ENCODE measurements at places on chromosomes 2 and 18. TPM values are rescaled to one million over a fixed set of nuclear protein-coding genes. Genes with fewer than 3 reads are reported as not detected.
A peak's percentile ranks its signal among the peaks of the same experiment; 100 is the strongest.

DNA sequence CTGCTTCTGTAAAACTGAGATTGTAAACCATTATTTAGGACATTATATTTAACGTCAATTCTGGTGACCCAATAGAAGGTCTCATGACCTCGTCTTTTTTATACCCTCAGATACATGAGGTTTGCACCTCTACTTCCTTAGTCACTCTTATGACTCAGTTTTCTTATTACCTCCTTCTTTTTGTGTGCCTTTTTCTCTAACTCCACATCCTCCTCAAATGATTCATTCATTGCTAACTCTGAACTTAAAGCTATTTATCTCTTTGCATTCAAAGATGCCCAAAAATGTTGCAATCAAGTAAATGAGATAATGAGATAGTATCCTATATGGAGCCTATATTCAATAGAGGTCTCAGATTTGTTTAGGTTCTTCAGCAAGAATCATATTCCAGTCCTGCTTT lies 121.0 kb upstream of the KYNU start:
- no peak for DNase-seq

GRCh38 chr2:162063899-162064298 lies 10.1 kb downstream of the DPP4 start:
- DNase-seq = no peak

- no peak for DNase-seq
These were observed 44.8 kb downstream of the KCMF1 start for GRCh38 chr2:85015653-85016360.

GRCh38 chr18:63617049-63617914 lies 26.8 kb downstream of the SERPINB4 start:
- DNase-seq = no peak

GRCh38 chr2:219086196-219086595 lies 25.5 kb upstream of the IHH start:
- DNase-seq = no peak

WNT10A gene
- 0.17 TPM for polyA plus RNA-seq

- no peak for DNase-seq
These were observed 73.8 kb downstream of the MAP3K20 start for GRCh38 chr2:173149491-173149890.

CRYBA2 gene
- not detected for polyA plus RNA-seq

- DNase-seq = no peak
These were observed 102.6 kb upstream of the HS6ST1 start for GRCh38 chr2:128421286-128421685.

ZCCHC2 gene
- 16.6 TPM for polyA plus RNA-seq

DNA sequence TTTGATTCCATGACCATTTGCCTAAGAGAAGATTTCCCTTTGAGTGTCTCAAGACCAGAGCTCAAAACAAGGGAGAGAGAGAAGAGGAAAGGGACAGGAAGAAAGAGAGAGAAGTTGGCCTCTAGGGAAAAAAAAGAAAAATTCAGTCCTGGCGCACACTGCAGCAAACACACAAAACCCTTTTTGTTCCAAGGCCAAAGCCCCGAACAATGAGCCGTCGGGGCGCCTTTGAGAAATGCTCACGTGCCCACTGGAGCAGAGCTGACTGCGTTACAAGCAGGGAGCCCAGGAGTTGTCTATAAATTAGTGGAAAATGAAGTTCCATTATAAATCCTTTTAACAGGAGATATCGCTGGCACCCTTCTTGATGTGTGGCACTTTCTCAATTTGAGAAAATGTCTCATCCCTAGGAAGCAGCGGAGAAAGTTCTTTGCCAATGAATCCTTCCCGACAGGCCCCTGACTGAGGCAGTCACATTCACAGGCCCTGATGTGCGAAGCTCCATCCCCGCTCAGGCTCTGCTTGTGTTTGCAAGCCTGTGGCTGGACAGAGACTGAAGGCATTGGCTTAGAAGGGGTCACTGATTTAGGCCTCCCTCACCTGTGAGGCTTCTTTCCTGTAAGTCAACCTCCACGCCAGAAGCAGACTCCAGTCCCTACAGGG lies 32.1 kb upstream of the NCKAP5 start:
- DNase-seq = no peak

DNA sequence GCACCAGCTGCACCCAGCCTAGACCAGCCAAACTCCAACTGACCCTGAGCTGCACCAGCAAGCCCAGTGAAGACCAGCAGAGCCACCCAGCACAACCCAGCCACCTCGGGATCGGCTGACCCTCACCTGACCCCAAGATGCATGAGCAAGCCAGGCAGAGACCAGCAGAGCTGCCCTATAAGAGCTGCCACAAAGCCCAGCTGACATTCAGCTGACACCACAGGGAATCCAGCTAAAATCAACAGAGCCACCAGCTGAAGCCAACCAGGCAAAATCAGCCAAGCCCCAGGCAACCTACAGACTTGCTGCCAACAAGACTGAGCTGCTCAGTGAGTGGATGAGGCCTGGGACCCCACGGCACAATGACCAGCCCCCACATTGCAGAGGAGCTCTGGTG lies 54.6 kb downstream of the CYP27C1 start:
- DNase-seq = no peak

- no peak for DNase-seq
These were observed 37.8 kb upstream of the FAM110C start for GRCh38 chr2:84121-84520.

DNA sequence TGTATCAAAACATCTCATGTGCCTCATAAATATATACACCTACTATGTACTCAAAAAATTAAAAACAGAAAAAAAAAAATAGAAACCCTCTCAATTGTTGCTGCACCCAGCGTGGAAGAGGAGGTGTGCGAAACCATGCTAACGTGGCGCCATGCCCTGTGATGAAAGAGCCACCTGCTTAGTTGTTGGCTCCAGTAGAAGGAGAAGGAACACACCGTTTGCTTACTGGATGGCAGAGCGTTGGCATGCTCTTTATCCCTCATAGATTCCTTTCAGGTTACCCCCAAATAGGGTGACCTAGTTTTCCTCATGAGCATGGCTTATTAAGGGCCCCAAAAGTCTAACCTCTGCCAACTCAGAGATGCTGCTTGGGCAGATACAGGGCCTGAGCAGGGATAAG lies 332.1 kb downstream of the AGAP1 start:
- DNase-seq = no peak

CCDC85A gene
- 1.6 TPM for polyA plus RNA-seq

DNA sequence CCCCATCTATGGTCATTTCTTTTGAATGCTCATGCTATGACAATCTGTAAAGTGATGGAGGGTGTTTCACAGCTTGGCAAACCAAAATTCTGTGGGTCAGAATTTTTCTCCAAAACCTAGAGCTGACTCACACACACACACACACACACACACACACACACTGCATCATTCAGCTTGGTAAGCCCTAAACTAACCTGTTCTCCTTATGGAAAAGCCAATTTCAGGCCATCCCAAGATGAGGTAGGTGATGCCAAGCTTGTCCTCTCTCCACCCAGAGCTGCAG lies 45.0 kb upstream of the NRP2 start:
- no peak for DNase-seq

RUFY4 gene
- 0.41 TPM for polyA plus RNA-seq

SERPINB2 gene
- polyA plus RNA-seq = 0.13 TPM

GRCh38 chr2:62540408-62541168 lies 34.6 kb upstream of the TMEM17 start:
- no peak for DNase-seq

- no peak for DNase-seq
These were observed 88.3 kb upstream of the TAF1B start for GRCh38 chr2:9755008-9755407.

FAM110C gene
- 5.1 TPM for polyA plus RNA-seq

GRCh38 chr18:25503567-25504081 lies 151.7 kb upstream of the ZNF521 start:
- DNase-seq = peak; percentile 56

- DNase-seq = no peak
These were observed 109.7 kb downstream of the ATL2 start for GRCh38 chr2:38267270-38267925.

DNA sequence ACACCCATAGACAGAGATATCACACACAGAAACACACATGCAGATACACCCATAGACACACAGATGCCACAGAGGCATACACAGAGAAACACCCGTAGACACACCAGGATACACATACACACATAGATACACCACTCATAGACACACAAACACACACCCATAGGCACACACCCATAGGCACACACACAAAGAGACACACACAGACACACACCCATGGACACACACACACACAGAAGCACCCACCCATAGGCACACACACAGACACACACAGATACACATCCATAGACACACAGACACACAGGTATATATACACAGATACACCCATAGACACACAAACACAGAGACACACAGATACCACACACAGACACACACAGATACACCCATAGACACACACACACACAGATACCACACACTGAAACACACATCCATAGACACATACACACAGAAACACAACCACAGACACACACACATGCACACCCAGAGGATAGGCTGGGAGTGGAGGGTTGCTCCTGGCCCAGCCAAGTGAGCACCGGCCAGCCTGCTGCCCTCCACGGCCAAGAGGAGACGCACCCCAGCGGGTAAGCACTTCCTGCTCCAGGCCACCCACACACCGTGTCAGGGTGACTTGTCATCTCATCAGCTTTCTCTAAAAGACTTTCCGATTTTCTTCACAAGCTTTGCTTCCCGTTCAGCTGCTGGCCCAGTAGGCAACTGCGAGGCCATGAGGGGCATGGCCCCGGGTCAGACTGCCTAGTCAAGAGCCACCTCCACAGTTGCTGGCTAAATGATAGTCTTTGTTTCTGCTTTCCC lies 14.1 kb upstream of the CNNM3 start:
- no peak for DNase-seq

DNA sequence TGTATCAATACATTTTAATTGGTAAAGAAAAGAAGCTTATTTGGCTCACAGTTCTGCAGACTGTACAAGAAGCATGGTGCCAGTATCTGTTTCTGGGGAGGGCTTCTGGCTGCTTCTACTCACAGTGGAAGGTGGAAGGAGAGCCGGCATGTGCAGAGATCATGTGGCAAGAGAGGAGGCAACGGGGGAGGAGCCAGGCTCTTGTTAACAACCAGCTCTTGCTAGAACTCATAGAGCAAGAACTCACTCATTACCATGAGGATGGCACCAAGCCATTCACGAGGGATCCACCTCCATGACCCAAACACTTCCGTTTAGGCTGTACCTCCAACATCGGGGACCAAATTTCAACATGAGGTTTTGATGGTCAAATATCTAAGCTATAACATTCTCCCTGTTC lies 7.5 kb downstream of the PARD6G start:
- DNase-seq = no peak

- no peak for DNase-seq
These were observed 2.1 kb downstream of the SLC39A10 start for GRCh38 chr2:195659114-195659513.

DNA sequence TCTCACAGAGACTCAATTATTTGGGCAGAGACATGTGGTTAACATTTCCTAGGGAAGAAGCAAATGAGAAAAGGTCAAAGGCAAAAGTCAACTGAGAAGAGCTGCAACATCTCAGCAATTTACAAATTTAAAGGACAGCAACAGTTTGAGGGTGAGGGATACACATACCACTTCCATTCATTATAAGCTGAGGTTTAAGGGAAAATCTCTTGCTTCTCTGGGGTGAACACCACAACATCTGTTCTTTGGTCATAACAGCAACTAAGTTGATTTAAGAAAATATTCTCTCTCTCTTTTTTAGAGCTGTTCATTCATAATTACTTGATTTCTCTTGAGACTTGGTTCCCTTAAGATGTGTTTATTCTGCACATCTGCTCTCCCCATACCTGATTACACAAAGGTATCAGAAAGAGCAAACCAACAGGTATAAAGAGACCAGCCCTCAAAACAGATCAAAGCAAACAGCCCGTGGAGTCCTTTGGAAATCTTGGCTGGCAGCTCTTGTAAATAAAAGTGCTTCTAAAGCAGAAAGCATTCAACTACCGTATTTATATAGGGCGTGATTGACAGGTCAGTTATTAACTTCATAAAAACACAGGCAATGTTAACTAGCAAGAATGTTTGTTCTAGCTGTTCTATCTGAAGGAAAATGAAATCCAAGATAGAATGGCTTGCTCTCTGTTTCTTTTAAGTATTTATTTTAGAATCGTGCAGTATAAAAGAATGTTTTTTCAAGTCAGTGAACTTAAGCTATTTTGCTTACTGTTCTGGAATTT lies 132.8 kb downstream of the THADA start:
- peak; percentile 43 for DNase-seq

DNA sequence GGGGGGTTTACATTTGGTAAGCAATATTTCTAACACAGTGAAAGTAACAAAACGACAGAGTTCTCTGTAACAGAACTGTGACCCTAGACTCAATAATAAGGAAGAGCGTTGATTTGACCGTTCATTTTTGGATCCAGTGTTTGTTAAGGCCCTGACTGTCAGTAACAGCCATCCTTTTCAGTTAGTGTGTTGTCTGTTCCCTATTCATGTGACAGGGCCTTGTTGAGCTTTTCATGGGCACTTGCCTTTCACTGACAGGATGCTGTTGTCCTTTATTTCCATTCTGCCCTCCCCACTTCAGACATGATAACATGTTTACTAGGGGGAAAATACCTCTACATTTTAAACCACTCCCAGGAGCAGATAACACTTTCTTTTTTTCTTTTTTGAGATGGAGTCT lies 45.8 kb downstream of the MAP4K4 start:
- no peak for DNase-seq

GRCh38 chr2:113806217-113806913 lies 49.9 kb upstream of the SLC35F5 start:
- DNase-seq = peak; percentile 51

DNA sequence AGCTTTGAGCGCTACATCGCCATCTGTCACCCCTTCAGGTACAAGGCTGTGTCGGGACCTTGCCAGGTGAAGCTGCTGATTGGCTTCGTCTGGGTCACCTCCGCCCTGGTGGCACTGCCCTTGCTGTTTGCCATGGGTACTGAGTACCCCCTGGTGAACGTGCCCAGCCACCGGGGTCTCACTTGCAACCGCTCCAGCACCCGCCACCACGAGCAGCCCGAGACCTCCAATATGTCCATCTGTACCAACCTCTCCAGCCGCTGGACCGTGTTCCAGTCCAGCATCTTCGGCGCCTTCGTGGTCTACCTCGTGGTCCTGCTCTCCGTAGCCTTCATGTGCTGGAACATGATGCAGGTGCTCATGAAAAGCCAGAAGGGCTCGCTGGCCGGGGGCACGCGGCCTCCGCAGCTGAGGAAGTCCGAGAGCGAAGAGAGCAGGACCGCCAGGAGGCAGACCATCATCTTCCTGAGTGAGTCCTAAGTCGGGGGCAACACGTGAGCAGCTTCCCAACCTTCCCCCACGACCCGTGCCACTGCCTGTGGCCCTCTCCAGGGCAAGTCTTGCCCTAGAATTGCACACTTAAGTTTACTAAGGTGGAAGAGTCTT lies 928 bp downstream of the GPR39 start:
- DNase-seq = no peak

PAX3 gene
- polyA plus RNA-seq = 0.13 TPM
